Neuronal stem cell (in vitro differentiated cells): ENCODE measurements at places on chromosomes 12 and 14.

- no peak for DNase-seq
Measured at GRCh38 chr14:53591816-53592215, 364.8 kb downstream of the BMP4 start.

DNA sequence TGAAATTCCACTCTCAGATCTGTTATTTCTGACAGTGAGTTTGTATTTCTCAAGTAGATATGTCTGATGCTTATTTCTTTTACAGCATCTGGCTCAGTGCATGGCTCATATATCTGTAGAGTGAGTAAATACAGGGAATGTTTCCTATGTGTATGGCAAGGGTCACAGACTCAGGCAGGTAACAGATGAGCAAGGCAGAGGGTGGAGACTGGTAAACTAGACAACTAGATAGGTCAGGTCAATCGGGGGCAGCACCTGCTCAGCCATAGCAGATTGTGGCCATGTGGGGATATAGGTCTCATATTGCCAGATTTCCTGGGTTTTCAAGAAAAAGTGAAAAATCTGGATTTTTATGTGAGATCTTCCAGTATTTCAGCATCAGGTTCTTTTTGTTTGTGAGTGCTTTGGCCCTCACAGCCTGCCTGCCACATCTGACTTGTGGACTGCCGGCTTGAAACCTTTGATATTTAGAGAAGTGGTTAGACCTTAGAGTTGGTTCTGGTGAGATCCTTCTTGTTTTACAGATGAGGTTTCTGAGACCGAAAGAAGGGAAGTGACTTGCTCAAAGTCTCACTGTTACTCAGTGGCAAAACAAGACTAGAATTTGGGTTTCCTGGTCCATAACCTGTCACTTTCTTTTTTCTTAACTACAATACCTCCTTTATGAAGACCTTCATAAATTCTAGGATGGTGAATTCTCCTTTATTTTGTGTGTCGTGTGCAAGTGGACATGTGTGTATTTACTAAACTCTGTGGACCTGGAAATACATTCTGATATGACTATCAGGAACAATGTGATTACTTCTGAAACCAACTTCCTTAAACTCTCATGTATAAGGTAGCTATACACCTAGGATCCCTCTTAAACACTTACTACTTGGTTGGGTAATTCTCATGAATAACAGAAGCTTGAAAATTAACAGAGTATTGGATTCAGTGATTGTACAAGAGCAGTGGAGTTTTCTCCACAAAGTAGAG is 34.4 kb downstream of the PROX2 start:
- no peak for DNase-seq

GRCh38 chr12:75632442-75632841 is 121.0 kb upstream of the KRR1 start:
- peak; percentile 30 for DNase-seq

- DNase-seq: no peak
Measured at GRCh38 chr12:23028158-23028802, 403.3 kb downstream of the ETNK1 start.

DNA sequence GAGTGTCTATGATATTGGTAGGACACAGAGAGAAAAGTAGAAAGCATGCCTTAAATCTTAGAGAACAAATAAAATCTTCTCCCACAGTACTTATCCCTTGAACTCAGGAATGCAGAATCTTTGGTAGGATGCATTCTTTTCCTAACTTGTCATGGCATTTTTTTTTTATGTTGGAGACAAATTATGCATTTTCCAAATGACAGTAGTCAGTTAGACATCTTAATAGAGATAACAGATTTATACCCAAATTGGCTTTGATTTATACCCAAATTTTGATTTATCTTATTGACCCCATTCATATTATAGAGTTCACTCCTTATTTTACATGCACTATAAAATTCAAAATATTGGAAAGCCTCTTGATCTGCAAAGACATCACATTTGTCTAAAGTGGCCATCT is 132.9 kb downstream of the CNTN1 start:
- DNase-seq: no peak

GRCh38 chr12:108779998-108780688 is 48.8 kb upstream of the CORO1C start:
- DNase-seq: no peak

GRCh38 chr12:71439613-71440344 is at the start of gene LGR5:
LGR5 (plus strand) TSS chr12:71439798; CDS start chr12:71440081, 283 bp downstream.
- DNase-seq: peak; percentile 69

GRCh38 chr12:63894132-63894531 is 49.6 kb downstream of the SRGAP1 start:
- DNase-seq: no peak

GRCh38 chr12:87756721-87757120 is 272.5 kb downstream of the C12orf50 start:
- no peak for DNase-seq

GRCh38 chr12:3014641-3015040 is 55.4 kb downstream of the TEAD4 start:
- no peak for DNase-seq

GRCh38 chr12:115553622-115554021 is 723.9 kb downstream of the MED13L start:
- DNase-seq: no peak

DNA sequence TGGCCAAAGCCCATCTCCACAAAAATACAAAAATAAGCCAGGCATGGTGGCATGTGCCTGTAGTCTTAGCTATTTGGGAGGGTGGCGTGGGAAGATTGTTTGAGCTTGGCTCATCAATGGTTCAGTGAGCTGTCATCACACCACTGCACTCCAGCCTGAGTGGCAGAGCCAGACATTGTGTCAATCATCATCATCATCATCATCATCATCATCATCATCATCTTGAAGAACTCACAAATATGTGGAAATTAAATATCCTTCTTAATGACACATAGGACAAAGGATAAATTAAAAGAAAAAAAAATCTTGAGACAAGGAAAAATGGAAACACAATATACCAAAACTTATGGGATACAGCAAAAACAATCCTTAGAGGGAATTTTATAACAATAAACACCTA is 132.5 kb downstream of the LRFN5 start:
- DNase-seq: no peak

- no peak for DNase-seq
Measured at GRCh38 chr14:60179431-60179869, 14.3 kb upstream of the DHRS7 start.

DNA sequence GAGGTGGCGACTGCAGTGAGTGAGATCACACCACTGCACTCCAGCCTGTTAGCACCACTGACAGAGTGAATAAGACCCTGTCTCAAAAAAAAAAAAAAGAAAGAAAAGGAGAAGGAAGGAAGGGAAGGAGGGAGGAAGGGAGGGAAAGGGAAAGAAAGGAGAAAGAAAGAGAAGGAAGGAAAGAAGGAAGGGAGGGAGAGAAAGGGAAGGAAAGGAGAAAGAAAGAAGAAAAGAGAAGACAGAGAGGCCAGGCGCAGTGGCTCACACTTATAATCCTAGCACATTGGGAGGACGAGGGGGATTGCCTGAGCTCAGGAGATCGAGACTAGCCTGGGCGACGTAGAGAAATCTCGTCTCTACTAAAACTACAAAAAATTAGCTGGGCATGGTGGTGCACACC is 13.2 kb downstream of the DCAF5 start:
- DNase-seq: no peak

DNA sequence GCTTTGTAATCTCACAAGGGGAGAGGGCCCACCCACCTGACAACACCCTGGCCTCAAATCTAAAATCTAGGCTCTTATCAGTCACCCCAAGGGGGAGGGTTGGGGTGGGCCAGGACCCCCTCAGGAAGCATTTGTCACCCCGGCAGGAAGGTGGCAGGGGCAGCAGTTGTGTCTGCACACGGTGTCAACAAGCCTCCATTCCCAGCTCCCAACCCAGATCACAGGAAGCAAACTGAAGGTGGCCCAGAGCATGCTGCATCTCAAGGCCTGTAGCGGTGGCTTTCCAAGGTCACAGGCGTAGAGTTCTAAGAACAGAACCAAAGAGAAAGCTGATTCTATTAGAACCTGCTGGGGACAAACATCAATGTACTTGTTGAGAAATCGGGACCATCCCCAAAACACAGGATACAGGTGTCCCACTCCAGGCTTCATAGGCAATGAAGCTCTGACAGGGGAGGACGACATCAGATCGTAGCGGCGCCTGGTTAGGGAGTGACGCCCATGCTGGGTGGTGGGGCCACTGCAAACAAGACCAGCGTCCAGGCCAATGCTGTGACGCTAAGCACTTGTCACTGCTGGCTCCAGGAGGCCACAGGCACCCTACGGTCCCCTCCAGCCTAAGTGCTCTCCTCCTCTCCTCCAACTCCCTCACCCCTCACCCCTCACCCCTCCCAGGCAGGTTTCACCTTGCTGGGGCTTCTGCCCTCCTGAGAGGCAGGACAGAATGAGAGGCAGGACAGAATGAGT is 52.9 kb downstream of the CCDC88C start:
- DNase-seq: no peak

GRCh38 chr14:54106661-54107377 is 150.2 kb upstream of the BMP4 start:
- peak; percentile 21 for DNase-seq

GRCh38 chr12:7042842-7043241 is 17.7 kb upstream of the C1S start:
- no peak for DNase-seq

DNA sequence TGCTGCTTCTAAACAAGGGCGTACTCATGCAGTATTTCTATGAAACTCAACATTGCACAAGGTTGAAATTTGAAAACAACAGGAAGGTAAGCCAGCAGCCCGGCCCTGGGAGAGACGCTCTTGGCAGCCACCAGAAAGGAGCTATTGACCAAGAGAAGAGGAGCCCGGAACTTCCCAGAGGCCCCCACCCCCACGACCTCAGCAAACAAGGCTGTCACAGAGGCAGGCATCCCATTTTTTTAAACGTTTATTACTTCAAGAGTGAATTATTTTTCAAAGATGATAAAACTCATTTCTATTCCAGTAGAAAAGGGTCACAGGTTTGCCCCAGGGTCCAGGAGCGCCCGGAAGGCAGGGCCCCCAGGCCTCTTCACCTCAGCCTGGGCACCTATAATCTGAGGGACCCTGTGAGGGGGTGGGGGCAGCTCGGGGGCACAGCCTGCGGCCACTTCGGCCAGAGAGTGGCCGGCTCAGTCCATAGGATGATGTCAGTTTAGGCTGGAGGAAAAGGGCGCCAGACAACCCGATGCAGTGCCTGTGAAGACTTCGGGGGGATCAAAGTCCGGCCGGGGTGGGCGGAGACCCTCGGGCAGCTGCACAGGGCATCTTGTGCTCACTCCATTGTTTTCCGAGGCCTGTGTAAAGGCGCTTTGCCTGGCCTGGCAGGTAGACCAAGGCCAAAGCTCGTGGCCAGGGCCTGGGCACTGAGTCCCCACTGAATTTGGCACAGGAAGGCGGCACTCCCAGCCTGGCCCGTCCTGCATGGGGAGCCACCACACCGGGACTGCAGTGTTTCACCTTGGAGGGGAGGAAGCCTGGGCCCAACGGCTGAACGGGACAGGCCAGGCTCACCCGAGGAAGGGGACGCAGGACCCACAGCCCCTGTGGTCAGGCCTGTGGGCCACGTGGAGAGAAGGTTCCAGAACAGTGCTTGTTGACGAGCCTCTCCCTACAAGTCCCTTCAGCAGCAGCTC is 86.0 kb downstream of the SCARB1 start:
- no peak for DNase-seq

DNA sequence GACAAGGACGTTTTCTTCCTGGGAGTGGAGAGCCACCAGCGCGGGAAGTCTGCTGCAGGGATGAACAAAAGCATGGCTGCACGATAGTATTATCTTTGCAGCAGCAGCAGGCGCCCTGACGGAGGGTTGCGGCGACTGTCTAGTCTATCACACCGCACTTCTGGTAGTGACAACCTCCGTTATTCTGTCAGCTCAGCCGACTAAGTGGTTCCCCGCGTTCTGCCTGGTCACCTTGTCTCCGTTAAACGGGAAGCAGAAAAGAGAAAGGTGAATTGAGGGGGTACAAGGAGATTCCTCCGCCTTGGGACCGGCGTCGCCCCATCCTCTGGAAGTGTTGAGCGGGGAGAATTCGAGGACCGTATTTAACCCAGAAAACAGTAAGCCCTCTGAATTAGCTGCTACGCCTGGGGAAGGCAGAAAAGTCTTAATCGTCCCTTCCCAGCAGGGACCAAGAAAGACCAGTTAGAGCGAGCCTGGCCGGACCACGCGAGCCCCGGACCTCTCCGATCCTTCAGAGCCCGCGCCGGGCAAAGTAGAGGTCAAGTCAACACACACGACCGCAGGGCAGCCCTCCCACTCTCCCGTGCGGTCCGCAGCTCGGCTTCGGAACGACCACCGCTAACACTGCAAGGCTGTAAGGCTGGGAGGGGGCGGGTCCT is 536 bp upstream of the DAAM1 start:
- DNase-seq: no peak

- no peak for DNase-seq
Measured at GRCh38 chr12:120314220-120314619, 12.1 kb downstream of the SIRT4 start.

DNA sequence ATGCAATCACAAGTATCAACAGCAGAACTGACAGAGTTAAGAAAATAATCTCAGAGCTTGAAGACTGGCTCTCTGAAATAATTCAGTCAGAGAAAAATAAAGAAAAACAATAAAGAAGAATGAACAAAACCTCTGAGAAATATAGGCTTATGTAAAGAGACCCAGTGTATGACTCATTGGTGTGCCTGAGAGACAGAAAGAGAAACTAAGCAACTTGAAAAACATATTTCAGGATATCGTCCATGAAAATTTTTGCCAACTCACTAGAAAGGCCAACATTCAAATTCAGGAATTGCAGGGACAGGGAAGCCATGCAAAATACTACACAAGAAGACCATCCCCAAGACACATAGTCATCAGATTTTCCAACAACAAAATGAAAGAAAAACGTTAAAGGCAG is 56.2 kb downstream of the APOBEC1 start:
- DNase-seq: no peak

DNA sequence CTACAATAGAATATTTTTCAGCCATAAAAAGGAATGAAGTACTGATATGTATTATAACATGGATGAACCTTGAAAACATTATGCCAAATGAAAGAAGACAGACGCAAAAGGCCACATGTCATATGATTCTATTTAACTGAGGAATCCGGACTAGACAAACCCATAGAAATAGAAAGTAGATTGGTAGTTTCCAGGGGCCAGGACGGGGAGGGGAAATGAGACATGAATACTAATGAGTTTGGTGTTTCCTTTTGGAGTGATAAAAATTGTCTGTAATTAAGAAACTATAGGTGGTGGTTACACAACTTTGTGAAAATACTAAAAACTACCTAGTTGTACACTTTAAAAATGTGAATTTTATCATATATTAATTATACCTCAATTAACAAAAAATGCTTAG is 247.6 kb downstream of the BCAT1 start:
- no peak for DNase-seq

DNA sequence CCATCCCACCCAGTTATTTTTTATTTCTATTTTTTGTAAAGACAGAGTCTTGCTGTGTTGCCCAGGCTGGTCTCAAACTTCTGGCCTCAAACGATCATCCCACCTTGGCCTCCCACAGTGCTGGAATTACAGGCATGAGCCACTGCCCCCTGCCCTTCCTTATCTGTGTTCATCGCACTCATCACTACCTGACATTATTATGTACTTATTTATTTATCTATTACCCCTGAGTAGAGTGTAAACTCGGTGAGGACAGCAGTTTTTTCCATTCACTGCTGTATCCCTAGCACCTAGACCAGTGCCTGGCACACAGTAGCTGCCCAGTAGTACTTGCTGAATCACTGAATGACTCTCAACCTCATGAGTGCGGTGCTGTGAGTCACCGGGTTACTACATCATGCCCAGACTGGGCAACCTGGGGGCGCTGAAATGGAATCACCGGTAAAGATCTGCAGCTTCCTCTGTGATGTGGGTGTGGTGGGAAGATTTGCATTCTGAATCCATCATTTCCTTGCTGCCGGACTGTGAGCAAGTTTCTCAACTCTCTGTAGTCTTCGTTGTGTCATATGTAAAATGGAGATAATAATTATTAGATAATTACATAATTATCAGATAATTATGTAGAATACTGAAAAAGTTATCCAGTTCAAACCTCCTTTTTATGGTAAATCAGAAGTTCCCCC is 81.9 kb upstream of the USP44 start:
- no peak for DNase-seq
